ENCODE measurements at places on chromosomes 11 and 22.
A peak's percentile ranks its signal among the peaks of the same experiment; 100 is the strongest.

GRCh38 chr11:10379871-10380568 is 75.0 kb upstream of the AMPD3 start:
- no peak for DNase-seq

- no peak for DNase-seq
These were observed 18.1 kb upstream of the LINC01488 start for GRCh38 chr11:69463181-69463994.

GRCh38 chr11:123543797-123544196 is 110.6 kb downstream of the SCN3B start:
- DNase-seq: peak; percentile 60

DNA sequence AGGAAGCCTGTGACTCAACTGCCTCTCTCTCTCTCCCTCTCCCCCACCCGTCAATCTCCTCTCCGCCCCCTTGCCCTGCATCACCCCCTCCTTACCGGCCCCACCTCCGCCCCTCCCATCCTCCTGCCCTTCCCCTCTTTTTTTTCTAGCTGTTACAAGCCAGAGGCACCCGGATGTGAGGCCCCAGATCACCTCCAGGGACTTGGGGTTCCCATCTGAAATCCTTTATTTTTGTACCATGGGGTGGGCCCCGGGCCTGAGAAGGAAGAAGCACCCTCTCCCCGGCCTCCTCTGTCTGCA is 10.8 kb downstream of the KCTD17 start:
- DNase-seq: no peak

GRCh38 chr11:132920451-132921096 is 611.7 kb downstream of the OPCML start:
- no peak for DNase-seq

DNA sequence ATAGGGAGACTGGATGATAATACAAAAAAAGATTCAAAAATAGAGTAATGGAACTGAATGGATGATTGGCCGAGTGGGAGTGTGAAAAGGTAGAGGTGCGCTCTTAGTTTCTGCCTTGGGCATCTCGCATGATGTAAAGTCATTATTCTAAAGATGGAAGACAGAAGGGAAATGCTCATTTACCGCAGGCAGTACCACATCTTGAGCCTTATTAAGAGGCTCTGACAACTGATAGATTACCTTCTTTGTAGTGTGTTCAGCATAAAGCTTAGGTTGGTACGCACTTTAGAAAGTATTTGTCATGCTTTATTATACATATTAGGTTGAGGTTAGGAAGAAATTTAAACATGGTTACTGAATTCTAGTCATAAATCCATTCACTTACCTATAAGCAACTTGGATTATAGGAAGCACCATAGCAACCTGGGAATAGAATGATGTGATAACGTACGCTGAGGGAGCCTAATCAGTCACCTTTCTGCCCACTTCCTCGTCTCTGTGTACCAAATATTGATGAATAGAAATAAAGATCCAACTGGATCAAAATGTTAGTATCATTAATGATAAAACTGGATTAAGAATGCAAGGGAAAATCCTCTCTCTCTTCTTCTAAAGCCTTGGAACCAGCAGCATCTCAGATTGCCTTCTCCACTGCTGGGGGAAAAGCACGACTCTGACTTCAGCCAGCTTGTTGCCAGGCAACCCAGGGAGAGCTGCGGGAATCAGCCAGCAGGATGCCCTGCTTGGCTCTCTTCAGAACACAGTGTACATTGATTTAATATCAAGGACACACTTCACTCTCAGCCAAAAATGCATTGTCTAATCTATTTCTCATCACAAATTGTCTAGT is 29.0 kb upstream of the VWA5A start:
- DNase-seq: no peak

- DNase-seq: no peak
These were observed 1.9 kb upstream of the MPZL2 start for GRCh38 chr11:118265954-118266353.

- DNase-seq: no peak
These were observed 627 bp upstream of the PEX26 start for GRCh38 chr22:18077087-18077638.

- peak; percentile 84 for DNase-seq
These were observed at the start of gene MICAL2 for GRCh38 chr11:12110201-12110713. Gene MICAL2 (plus strand): TSS chr11:12110590. CDS start chr11:12162156, 51,566 bp downstream.

DNA sequence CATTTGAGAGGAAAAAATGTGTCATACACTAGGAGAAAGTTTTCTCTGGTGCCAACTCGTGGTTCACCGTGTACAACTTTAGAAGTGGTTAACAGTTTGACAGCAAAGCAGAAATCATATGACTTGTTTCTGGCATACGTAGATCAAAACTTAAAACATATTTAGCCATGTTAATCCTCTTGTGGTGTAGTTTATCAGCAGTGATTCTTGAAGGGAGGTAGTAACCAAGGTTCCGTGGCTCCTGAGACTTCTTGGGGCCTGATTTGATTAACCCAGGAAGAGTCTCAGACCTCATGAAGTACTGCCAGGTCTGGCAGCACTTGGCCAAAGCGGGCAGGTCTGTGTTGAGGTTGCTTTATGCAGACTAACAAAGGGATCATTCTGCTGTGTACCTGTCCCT is 40.5 kb downstream of the SREBF2 start:
- no peak for DNase-seq

DNA sequence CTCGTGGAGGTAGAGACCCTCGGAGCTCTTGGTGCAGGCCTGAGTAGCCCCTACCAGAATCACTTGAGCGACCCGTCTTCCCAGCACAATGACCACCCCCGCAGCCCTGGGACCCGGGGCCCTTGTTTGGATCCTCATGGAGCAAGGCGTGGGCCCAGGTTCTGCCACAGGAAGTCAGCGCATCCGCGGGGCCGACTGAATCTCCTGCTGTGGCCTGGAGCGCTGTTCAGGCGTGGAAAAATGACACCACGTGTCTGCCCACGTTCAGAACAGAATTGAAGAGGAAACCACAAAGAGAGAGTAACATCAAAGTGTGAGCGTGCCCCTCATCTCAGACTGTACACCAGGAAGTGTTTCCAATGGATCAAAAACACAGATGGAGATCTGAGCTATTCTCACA is 1479.2 kb downstream of the TBC1D22A start:
- no peak for DNase-seq

- DNase-seq: peak; percentile 41
These were observed 9.3 kb upstream of the NUP50 start for GRCh38 chr22:45154383-45154782.

DNA sequence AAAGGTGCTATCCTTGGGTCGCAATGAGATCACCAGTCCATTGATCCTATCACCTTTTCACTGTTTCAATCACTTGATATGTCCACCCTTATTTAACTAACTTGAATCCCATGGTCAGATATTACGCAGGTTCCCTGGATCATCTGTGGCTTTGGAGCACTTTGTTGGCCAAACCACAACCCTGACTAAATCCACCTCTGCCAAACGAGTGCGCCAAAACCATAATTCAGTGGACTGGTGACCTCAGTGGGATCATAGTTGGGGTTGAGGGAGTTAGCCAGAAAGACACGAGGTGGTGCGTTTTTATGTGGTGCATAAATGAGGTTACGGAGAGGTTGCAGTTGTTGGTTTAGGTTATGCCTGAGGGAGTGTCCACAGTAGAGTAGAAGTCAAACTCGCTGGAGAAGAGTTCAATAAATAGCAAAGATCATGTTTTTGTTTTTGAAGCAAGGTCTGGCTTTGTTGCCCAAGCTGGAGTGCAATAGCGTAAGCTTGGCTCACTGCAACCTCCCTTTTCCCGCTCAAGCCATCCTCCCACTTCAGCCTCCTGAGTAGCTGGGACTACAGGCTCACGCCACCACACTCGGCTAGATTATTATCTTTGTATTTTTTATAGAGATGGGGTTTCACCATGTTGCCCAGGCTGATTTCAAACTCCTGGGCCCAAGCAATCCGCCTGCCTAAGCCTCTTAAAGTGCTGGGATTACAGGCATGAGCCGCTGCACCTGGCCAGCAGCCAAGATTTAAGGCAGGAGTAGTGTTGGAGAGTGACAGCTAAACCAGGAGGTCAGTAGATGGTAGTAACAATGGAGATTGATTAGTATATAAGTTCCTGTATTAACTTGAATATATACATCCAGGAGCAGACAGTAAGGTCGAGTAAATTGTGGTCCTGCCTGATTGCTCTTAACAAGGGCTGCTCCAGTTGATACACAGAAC is 4.5 kb downstream of the FOXR1 start:
- DNase-seq: no peak

- DNase-seq: no peak
These were observed 40.1 kb upstream of the VSTM5 start for GRCh38 chr11:93890391-93891051.

- peak; percentile 77 for DNase-seq
These were observed 9.2 kb downstream of the KCNC1 start for GRCh38 chr11:17743808-17744119.

DNA sequence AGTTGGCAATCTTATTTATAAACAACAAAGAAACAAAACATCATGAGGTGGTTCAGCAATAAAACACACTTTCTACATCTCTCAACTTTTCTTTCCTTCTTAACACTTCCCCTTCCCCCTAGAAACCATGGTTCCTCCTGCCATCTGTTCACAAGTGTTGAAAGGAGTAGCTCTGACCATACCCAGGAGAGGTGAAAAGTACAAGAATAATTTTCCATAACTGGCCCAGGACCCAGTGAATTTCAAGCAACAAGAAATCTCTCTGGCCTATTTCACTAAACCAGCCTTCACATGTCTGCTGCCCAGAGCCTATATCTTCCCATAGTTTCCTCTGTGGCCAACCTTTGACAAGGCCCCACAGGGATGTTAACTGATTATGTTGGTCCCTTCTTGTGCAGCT is 98.2 kb upstream of the CEP126 start:
- no peak for DNase-seq

DNA sequence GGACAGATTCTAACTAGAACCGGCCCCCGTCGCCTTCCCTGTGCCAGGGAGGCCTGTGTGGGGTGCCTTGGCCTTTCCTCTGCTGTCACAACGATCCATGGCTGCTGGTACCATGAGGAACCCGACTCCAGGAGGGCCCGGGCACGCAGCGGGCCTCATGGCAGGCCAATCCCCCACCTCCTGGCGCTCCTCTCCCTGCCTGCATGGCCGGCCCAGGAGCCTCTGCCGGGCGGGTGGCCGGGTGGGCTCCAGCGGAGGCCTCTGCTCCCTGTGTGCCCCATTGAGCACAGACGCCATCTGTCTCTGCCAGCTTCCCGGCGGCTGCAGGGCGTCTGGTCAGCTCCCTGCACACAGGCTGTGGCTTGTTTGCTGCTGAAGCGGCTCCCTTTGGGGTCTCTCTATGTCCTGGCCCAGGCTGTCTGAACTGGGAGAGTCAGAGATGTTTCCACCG is 86.5 kb downstream of the MYEOV start:
- no peak for DNase-seq

GRCh38 chr22:39690881-39691605 is 120.5 kb downstream of the CACNA1I start:
- DNase-seq: no peak

GRCh38 chr11:62671608-62672389 is at the start of the genes LBHD1 and UQCC3:
Gene LBHD1 (minus strand): TSS chr11:62672267. CDS start chr11:62670031, 2,236 bp downstream.
Gene UQCC3 (plus strand): TSS chr11:62671673. CDS start chr11:62671746, 73 bp downstream.
- peak; percentile 86 for DNase-seq

DNA sequence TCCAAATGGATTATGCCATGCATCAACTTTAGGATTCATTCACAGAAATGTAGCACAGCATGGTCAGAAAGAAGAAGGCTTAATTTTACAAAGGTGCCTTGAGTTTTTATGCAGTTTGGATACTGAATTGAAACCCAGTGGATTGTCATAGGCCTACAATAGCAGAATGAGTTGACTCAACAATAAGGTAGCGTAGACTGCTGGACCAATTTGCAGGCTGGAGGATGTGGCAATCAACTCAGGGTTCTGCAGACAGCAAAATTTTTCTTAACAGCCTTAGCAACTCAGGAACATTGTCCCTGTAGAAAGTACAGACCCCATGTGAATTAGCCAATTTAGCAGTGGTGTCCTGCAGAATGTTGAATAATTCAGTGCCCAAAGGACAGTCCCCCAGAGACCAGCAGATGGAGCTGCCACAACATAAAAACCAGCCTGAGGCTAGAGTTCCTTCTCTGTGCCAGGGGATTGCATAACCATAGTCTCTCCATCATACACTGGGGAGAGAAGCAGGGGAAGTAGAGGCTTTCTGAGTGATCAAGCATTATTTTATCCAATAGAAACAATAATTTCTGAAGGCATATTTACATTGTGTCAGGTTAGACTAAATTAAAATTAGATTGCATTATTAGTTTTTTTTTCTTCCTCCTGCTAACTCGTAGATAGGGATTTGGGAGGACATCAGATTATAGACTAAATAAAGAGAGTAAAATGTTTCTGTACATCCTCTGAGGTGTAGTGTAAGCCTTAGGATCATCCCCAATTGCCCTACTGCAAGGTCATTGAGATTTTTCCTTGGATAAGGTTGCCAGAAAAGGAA is 20.3 kb upstream of the MRPL17 start:
- DNase-seq: peak; percentile 75

DNA sequence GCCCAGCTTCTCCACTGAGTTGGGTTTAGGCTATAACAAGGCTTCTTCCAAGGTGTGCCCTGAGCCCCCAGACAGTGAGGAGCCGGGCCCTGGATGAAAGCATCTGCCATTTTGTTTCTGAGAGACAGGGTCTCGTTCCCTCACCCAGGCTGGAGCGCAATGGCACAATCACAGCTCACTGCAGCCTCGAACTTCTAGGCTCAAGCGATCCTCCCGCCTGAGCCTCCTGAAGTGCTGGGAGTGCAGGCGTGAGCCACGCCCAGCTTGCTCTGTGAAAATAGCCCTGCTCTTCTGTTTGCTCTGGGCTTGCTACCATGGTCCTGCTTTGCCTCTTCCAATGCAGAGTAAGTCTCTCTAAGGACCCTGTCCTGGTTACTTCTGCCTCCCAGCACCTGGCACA is 6.7 kb downstream of the DENND6B start:
- no peak for DNase-seq

- peak; percentile 81 for DNase-seq
These were observed 383.7 kb downstream of the TMEM135 start for GRCh38 chr11:87421422-87421821.

GRCh38 chr11:110858547-110858921 is 146.3 kb upstream of the ARHGAP20 start:
- DNase-seq: no peak

DNA sequence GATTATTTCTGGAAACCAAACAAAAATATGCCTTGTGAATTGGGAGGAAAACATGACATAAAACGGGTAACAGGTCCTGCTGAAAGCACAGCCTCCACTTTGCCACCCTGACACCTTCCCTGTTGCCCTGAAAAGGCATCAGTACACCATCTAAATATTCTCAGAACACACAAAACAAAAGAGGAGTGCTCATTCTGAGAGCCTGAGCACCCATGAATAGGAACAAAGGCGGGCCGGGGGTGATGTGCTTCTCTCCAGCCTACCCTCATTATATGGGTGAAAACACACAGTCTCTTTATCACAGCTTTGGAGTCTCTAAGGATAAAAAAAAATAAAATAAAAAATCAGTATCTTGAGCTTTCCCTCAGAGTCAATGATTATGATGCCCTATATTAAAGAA is 19.7 kb downstream of the SCUBE2 start:
- DNase-seq: no peak

- DNase-seq: no peak
These were observed 5.0 kb downstream of the SLC5A1 start for GRCh38 chr22:32048069-32048468.

DNA sequence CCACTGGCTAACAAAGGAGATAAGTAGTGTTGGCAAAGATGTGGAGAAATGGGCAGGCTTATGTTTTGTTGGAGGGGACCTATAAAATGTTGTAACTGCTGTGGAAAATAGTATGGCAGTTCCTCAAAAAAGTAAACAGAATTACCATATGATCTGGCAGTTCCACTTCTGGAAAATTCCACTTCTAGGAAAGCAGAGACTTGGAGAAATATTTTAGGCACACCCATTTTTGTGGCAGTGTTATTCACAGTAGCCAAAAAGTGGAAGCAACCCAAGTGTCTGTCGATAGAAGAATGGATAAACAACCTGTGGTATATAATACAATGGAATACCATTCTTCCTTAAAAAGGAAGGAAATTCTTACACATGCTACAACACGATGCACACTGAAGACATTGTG is 57.0 kb upstream of the ADORA2A start:
- DNase-seq: no peak
